ENCODE measurements at places on chromosomes 3 and 15.

- no peak for DNase-seq
Observed at GRCh38 chr3:21913791-21914190, 162.8 kb upstream of the ZNF385D start.

GRCh38 chr3:128624526-128625138 lies 26.0 kb downstream of the RPN1 start:
- no peak for DNase-seq

DNA sequence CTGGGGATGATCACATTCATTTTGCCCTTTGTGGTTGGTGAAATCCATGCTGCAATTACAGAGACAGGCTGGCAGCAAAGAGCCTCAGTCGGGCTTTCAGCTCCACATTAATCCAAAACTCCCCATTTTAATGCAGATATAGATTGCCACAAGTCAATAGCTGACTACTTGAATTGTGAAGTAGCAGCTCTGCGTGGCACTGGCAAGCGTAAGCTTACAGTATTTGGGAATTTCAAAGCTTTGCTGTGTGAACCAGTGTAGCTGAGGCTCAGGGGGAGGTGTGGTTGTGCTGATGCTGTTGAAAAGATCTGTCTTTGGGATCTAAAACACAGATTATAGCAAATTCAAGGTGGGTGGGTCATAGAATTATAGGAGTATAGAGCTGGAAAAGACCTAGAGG lies 290.3 kb upstream of the ONECUT1 start:
- no peak for DNase-seq

DNA sequence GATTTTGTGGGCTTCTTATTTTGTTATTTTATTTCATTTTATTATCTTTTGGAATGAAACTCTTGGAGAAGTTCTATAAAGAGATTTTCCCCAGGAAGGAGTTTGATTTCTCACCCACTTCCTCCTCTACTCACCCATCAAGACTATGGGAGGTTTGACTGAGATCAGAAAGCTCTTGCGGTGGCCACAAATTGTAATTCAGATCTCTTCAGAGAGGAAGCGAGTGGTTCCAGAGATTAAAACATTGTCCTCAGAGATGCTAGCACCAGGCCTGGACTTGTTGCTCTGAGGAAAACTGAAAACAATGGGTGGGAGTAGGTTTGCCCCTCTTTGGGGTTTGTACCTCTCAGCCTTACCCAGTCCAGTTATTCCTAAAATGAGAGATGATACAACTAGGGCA lies 8.1 kb upstream of the MUC13 start:
- no peak for DNase-seq

GRCh38 chr15:85406916-85407315 lies 26.5 kb downstream of the AKAP13 start:
- no peak for DNase-seq

DNA sequence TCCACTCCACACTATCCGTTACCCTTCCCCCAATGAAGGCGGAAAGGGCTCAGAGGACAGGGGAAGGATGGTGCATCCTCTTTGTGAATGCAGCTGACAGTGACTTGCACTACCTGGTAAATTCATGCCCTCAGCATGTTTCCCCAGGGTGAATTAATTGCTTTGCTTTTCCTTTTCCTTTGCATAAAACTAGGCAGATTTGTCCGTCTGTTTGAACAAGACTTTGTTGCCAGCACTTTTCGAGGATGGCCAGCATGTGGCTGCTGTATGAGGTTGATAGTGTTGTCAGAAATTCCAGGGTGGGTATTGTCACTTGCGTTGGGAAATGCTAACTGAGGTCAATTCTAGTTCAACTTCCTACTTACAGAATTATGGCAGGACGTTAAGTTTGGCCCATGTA lies 79.0 kb upstream of the RARB start:
- no peak for DNase-seq

DNA sequence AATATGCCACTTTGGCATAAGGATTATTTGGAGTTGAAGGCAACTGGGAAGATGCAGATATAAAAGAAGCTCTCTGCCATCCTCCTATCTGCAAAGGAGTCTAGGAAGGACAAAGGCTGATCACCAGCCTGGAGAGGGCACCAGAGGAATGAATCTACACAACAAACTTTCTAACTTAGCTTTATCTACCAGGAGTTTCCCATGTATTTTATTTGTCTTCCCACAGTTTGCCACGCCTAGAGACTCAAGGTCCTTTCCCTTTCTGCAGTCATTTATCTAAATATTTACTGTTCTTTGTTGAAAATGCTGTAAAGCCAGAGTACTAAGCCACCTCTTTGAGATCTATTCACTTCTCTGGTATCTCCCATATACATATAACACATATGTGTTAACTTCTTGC lies 32.2 kb downstream of the GPR176 start:
- DNase-seq, result no peak

DNA sequence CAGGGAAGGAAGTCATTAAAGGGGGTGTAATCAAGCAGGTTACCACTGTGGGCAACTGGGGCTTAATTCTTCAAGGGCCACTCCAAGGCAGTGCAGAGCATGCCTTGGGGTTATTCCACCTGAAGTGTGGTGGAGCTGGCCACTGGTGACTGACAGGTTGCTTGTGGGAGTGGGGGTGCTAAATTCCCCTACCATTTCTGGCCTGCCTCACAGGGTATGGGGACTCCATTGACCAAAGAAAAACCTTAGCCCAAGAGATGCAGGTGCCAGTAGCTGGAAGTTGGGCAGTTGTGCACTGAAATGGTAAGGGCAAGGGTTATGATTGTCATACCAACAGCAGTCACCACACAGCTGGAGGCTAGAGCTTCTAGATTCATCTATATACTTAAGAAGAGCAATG lies 93.4 kb downstream of the ZNF621 start:
- DNase-seq, result no peak

DNA sequence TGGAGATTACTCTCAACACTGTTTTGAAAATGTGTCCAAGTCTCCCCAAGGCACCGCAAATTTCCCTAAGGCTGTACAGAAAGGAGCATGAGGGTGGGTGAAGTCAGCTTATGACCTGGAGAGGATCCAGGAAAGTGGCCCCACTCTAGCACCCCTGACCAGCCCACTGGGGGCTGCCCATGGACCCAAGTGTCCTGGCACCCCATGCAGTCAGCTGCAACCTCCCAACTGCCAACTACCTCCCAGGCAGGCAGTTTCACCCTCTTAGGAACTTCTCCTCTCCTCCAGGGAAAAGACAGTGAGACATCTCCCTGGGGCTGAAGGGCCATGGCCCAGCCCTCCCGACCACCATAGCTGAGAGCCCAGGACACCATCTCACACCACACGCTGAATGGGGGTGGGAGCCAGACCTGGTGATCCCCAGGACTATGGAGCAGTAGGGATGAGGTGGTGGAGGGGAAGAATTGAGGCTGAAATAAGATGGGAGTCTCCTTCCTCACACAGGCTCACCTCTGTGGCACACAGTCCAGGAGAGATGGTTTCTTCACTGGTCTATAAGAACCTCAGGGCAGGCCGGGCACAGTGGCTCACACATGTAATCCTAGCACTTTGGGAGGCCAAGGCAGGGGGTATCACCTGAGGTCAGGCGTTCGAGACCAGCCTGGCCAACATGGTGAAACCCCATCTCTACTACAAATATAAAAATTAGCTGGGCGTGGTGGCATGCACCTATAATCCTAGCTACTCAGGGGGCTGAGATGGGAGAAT lies 104.4 kb downstream of the DAPK2 start:
- no peak for DNase-seq

- DNase-seq, result no peak
Observed at GRCh38 chr15:58549785-58550074, 117.9 kb downstream of the LIPC start.

DNA sequence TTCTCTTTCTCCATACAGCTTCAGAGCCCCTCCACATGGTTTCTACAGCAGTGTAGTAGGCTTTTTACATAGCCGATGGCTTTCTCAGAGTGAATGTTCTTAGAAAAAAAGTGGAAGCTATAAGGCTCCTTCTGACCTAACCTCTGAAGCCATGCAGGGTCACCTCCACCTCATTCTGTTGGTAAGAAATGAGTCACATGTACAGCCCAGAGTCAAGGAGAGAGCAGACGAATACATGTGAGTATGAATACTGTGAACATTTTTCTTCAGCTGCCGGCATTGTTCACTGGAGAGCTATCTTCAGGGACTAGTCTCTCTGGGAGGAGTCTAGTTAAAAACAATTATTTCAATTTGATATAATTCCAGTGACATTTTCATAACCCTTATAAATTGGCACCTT lies 68.2 kb upstream of the THRB start:
- no peak for DNase-seq

DNA sequence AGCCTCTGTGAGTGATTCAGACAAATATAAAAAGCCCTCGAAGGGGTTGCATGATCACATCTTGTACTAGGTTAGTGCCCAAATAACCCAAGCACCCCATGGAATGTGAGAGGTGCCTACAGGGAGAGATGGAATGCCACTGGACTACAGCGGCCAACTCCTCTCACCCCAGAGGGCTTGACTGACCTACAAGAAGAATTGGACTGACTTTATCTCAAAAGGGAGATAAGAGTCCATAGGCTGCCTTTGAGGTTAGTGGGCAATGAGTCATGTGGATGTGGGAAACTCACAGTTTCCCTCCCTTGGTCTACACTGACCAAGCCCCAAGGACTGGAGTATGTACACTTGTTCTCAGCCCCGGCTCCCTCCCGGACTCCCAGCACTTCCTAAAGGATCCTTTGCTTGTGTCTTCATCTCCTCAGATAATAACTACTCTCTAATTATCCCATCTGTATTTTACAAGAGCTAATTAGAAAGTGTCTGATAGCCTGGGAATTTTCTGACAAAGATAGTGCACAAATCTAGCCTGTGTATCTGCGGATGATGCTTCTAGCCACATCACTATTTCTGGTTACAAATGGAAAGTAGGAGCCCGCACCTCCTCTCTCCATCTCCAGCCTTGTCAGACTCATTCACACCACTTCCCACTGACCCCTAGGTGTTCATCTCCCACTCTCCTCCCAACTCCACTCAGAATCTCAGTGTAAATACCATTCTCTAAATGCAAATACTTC lies 547.8 kb upstream of the TBL1XR1 start:
- DNase-seq, result no peak

DNA sequence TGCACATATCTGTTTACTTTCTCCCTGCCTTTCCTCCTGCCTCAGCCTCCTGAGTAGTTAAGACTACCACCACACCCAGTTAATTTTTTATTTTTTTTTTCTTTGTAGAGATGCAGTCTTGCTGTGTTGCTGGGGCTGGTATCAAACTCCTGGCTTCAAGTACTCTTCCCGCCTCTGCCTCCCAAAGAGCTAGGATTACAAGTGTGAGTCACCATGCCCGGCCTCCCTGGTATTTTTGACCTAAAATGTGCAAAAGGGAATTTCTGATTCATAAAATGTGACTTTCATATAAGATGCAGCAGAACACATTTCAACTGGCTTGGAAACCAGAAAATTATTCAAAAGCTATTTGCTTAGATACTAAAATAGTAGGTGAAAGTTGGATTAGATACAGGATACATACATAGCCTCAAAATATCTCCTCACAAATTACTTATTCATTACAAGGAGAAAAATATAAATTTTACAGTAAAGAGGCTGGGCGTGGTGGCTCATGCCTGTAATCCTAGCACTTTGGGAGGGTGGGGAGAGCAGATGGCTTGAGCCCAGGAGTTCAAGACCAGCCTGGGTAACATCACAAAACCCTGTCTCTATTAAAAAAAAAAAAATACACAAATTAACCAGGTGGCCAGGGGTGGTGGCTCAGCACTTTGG lies 32.0 kb downstream of the MAP4 start:
- DNase-seq, result no peak

DNA sequence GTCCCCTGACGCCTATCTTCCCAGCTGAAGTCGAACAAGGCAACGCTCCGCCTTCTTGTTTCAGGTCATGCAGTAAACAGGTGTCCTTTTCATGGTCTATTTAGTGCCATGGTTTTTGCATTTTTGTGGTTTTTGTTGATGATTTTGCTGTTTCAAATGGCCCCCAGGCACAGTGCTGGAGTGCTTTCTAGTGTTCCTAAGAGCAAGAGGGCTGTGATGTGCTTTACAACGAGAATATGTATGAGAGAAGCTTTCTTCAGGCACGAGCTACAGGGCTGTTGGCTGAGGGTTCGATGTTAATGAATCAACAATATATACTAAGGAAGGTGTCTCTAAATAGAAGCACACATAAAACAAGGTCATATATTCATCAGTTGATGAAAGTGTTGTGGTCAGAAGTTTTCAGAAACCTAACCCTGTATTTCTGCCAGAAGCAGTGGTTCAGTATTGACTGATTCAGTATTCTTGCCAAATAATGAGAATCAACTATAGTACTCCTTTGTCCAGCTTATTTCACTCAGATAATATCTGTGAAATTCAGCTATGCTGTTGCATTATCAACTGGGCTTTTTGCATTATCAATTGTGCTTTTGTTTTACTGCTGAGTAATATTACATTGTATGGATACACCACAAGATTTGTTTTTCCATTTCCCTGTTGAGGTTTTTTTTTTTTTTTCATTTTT lies 18.5 kb downstream of the LIMD1 start:
- peak; percentile 27 for DNase-seq

DNA sequence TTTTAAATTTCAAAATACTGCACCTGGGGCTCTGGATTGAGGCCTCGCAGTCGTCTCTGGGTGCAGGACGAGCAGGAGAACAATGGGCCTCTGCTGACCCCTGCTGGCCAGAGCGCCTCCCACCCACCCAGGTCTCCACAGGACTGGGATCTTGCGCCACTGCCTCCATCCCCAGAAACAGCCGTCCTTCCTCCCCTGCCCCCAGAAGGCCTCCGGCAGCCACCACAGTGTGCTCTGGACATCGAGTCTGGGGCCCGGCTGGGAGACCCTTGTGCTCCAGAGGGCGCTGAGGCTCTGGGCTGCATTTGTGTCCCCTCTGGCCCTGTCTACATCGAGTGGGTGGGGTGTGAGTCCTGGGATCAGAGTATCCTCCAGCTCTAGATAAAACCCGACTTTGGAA lies 6.7 kb upstream of the ACSBG1 start:
- peak; percentile 82 for DNase-seq

GRCh38 chr3:22361521-22361920 lies 610.5 kb upstream of the ZNF385D start:
- no peak for DNase-seq

GRCh38 chr3:126523745-126524428 lies at the start of gene CHST13:
Gene CHST13, plus strand, starts transcription at chr3:126524155. Its CDS starts 178 bp downstream, at chr3:126524333.
- no peak for DNase-seq

- DNase-seq, result no peak
Observed at GRCh38 chr3:10373686-10374261, 52.9 kb upstream of the SEC13 start.

DNA sequence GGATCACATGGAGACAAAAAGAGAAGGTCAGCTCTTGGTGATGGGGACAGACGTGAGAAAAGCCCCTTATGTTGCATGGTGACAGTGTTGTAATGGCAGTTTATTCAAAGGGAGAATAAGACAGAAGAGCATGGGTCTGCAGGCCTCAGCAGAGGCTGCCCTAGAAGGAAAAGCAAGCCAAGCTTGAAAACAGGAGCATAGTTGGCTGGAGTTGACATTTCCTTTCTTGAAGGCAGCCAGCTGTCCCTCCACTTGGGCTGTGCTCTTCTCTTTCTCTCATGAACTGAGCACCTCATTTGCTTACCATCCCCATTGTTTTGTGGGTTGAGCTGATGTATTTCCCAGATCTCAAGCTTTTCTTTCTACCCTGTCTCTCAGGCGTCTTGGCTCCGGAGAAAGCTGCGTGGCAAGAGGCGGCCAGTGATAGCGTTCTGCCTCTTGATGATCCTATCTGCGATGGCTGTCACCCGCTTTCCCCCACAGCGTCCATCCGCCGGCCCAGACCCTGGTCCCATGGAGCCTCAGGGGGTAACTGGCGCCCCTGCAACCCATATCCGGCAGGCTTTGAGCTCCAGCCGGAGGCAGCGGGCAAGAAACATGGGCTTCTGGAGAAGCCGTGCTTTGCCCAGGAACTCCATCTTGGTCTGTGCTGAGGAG lies 52.9 kb downstream of the GASK1A start:
- no peak for DNase-seq

- no peak for DNase-seq
Observed at GRCh38 chr3:42412526-42413155, 2.2 kb upstream of the LYZL4 start.

- no peak for DNase-seq
Observed at GRCh38 chr3:193910886-193911738, 224.8 kb upstream of the HES1 start.
